Stimulated activated CD8-positive, alpha-beta memory T cell treated with anti-CD3 and anti-CD28 coated beads, Interleukin-7, amount 100 ng/mL, for 24 hours (primary cell): ENCODE measurements at places on chromosomes 4 and X.

GRCh38 chr4:104494822-104495559, at the start of gene CXXC4:
TSS of gene CXXC4 (minus strand) at chr4:104494894. CDS start at chr4:104491802, 3,092 bp downstream.
- DNase-seq, result no peak

- DNase-seq, result no peak
Observed at GRCh38 chr4:65658117-65658516, 12.2 kb downstream of the EPHA5 start.

DNA sequence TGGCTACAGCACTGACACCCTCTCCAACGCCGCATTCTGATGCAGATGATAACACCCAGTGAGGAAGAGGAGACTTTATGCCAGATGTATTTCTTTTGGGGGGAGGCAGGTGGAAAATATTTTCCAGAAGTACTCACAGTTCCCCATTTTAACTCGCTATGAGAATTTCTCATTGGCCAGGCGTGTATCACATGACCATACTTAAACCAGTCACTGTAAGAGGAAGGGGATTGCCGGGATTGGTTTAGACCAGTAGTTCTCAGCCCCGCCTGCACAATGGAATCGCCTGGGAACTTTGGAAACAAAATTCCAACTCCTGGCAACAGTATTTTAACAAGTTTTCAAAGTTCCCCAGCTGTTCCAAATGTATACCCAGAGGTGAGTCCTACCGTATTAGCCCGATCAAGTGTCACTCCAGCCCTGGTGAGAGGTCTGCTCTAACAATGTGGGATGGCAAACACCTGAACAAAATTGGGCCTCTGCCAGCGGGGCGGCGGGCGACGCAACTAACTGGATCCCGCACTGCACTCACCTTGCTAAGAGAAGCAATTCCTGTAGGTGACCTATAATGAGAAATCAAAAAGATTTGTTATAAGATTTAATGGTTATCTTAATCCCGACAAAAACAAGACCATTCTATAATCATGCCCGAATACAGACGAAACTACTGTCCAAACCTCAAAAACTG, 2.9 kb upstream of the MSL3 start:
- no peak for DNase-seq

GRCh38 chr4:185247151-185247550, 37.8 kb downstream of the SNX25 start:
- DNase-seq, result no peak

- no peak for DNase-seq
Observed at GRCh38 chr4:46839128-46839527, 69.9 kb downstream of the COX7B2 start.

DNA sequence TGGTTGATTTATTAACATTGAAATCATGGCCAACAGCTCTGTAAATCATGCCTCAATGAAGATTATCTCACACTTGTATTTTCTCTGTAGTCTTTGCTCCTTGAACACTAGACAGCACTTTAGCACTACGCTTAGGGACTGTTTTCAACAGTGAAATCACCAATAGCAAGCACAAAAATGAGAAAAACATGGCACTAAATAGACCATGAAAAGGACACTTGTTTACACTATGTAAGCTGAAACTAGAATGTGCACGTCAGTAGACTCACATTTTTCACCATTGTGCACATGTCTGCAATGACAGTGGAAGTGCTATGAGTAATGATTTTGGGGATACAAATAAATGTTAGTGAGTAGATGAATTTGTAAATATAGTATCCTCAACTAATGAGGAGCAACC, 3.1 kb downstream of the BMP2K start:
- no peak for DNase-seq

GRCh38 chr4:107391630-107392028, 328.4 kb downstream of the PAPSS1 start:
- no peak for DNase-seq

- DNase-seq, result no peak
Observed at GRCh38 chr4:187840814-187841213, 154.8 kb upstream of the ZFP42 start.

DNA sequence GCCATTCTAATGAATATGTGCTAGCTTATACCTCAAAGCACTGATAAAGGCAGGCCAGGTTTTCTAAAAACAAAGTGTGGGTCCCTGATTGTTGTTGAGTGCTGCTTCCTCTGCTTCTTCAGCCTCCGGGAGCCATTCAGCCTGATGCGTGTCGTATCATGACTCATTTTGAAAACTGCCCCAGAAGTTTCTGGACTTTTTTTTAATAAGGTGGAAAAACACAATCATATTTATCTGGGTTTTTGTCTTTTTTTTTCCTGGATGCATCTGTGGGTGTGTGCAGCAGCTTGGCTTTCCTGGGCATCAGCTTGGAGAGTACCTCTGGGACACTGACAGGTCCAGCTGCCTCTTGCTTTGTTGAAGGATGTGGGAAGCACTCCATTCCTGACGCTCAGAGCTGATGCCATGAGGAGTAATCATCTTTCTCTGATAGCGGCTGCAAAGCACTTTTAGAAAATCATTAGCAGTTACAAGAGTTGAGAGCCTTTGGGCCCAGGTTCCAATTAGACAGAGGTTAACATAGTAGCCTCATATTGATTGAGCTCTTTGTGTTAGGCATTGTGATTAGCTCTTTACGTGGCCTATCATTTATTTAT, 66.9 kb downstream of the PARM1 start:
- no peak for DNase-seq

DNA sequence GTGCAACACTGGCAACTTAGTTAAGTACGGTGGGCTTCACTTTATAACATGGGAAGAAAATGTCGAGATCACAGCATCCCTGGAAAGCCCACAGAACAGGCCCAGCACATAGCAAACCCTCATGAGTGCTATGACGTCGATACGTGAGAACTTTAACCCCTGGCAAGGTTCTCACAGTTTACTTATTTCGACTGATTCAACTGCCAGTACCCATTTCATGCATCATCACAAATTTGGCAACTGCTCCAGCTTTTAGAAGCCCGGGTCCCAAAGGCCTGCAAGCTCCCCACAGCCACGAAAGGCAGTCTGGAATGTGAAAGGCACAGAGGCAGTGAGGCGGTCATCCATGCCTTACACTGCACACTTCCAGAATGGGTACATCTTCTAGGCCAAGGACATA, 41.2 kb downstream of the RELL1 start:
- no peak for DNase-seq

DNA sequence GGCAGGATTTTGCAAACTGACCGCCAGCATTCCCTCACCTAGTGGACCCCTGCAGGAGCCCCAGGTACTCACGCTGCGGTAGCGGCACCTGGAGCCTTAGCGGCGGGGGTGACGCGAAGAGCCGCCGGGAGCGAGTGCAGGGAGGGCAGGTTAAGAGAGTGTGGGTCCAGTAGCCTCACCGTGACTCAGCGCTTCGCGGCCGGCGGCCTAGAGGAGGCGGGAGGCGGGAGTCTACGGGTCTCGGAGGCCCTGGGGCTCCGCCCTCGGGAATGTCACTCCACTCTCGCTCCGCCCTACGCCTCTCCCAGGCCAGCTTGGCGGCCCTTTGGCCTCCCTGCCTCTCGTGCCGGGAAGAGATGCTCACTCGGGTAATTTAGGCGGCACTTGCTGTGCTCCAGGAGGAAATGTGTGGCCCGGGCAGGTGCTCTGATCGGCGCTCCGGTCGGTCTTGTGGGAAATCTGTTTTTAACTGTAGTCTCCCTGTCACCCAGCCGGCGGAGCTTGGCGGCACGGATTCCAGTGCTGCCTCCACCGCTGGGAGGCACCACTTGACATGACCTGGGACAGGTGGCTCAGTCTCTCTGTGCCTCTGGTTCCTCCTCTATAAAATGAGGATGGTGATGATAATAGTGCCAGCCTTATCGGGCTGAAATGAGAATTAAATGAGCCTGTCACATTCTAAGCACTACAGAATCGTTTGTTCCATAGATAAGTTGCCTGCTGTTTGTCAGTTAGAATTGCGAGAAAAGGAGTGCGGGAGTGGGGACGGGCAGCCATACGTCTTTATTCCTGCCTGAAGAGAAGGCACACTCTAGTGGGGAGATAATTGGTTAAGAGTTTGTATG, at the start of gene PIR:
TSS of gene PIR (minus strand) at position 216 of the 845 bp plus-strand sequence. CDS start 2,076 bp downstream, outside the sequence.
- DNase-seq, result peak; percentile 19

DNA sequence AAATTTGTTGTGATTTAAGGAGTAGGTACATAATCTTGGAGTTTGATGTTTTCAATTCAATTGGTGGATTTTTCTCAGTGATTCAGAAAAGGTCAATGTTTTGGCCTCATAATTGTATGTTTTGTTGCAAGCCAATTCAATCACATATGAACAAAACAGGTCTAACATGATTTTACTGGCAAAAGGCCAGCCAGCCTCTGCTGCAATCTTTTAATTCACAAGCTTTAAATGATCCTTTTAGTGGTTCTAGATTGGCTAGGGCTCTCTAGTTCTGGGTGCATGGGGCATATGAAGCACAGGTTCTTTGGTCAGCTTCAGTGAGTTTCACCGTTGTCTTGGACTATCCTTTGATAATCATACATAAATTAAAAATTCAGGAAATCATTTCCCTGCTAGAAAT, 19.2 kb upstream of the SLC6A14 start:
- no peak for DNase-seq

DNA sequence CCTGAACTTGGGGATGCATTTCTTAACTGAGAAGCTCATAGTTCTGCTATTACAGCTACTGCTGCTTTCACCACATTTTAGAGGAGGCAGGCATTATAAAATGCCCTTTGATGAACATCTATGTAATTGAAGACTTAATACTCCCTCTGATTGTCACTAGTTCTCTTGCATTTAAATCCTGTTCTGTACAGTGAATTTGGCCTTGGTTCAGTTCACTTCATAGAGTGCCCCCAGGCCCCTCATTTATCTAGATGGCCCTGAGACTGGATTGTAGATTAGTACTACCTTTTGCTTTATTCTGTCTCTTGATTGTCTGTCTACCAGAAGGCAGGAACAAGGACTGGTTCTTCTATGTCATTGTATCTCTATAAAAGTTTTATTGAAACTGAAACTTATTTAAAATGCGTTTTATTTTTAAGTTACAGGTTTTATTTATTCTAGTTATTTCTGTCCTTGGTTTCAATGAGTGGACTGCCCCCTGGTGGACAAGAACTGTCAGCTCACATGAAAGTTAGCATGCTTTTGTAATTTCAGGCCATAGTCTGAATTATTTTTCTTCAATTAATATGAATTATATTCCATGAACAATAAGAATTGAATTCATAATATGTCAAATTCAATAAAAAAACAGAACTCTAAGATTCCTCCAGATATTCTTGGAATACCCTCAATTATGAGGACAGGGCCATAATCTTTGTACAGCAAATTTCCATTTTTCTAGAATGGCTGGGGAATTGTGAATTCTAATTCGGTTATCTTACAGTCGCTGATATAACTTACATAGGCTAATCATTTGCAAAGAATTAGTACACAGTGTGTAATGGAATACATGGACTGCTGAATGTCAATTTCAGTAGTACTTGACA, 47.2 kb upstream of the TMEM33 start:
- no peak for DNase-seq

GRCh38 chr4:27635936-27636913, 775.6 kb downstream of the STIM2 start:
- DNase-seq, result no peak

DNA sequence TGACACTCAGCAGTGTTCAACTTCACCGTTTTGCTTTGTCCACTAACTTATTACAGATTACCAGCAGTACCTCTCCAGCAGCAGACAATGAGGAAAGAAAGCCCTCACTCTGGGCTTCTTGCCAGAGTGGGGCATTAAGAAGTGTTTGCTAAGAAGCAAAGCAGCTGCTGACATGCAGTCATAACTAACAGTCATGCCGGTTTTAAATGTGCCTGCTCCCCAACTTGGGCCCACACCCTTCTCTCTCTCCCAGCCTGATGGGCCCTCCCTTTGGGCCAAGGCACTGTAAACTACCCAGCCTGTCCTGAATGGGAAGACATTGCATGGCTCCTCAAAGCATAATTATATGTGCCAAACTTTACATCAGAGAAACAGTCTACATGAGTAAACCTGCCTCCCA, 54.6 kb upstream of the HHIP start:
- no peak for DNase-seq

- DNase-seq, result no peak
Observed at GRCh38 chrX:69299285-69299684, 134.0 kb upstream of the PJA1 start.

- no peak for DNase-seq
Observed at GRCh38 chr4:145823743-145824142, 114.9 kb downstream of the ZNF827 start.

- DNase-seq, result no peak
Observed at GRCh38 chrX:20224814-20225487, 41.8 kb downstream of the RPS6KA3 start.

DNA sequence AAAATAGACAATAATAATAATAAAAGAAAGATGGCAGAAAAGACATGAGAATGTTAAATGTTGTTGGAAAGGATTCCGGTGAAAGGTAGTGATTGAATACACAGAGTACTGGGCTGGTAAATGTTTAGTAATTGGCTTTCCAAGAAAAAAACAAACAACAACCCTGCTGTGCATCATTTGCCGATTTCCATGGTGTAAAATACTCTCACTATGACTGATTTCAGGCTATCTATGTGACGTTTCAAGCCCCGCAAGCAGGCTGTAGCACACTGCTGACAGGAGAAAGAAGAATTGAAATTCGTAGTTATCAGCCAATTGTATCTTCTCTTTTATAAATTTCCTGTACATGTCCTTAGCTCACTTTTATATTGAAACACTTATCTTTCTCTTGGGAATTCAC, 13.6 kb upstream of the SEPTIN6 start:
- no peak for DNase-seq

GRCh38 chr4:75705198-75705977, 19.0 kb upstream of the USO1 start:
- no peak for DNase-seq

- DNase-seq, result no peak
Observed at GRCh38 chr4:1179089-1179441, 6.7 kb upstream of the SPON2 start.

GRCh38 chr4:99027304-99027703, 31.8 kb downstream of the METAP1 start:
- no peak for DNase-seq

GRCh38 chr4:84031401-84031800, 467.7 kb downstream of the NKX6-1 start:
- DNase-seq, result no peak

DNA sequence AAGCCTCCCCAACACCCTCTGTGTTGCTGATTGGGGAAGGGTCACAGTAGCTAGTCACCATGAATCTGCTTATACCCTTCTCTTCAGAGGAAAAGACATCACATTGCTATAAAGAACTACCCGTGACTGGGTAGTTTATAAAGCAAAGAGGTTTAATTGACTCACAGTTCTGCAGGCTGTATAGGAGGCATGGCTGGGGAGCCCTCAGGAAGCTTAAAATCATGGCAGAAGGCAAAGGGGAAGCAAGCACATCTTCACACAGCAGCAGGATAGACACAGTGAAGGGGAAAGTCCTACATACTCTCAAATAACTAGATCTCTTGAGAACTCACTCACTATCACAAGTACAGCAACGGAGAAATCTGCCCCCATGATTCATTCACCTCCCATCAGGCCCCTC, 229.4 kb upstream of the FTHL17 start:
- DNase-seq, result no peak

DNA sequence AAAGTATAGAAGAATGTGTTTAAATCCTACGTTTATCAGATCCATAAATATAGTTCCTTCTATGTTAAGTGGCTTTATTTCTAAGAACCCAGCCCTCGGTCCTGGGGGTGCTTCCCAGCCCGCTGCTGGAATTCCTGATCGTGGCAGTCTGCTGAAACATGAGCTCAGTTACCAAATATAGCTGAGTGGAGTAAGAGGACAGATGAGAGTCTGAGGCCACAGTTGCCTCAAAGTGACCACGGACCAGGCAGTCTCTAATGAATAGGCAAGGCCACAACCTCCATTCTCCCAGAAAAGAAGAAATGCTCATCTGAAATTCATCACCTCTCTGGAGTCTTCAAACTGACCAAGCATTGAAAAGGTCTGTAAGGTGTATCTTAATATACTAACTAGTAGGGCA, at the start of gene PALLD:
TSS of gene PALLD (plus strand) at position 219 of the 400 bp plus-strand sequence.
- DNase-seq, result no peak

GRCh38 chrX:22392133-22392948, 119.6 kb downstream of the CBLL2 start:
- DNase-seq, result no peak
